Activated CD4-positive, alpha-beta T cell treated with anti-CD3 and anti-CD28 coated beads, Interleukin-2, amount 50 U/mL, for 4 hours (primary cell): ENCODE measurements at places on chromosomes 2 and 18.

GRCh38 chr2:37625796-37626571 is 45.5 kb downstream of the CDC42EP3 start:
- peak; percentile 61 for DNase-seq

- DNase-seq: no peak
These were observed 31.3 kb upstream of the C1D start for GRCh38 chr2:68094111-68094510.

- no peak for DNase-seq
These were observed at the start of gene GREB1L for GRCh38 chr18:21242141-21242779. GREB1L (plus strand) TSS chr18:21242232; CDS start chr18:21383519, 141,287 bp downstream.

- no peak for DNase-seq
These were observed at the start of gene C2orf80 for GRCh38 chr2:208189810-208190503. C2orf80 (minus strand) TSS chr2:208190030; CDS start chr2:208186986, 3,044 bp downstream.

- DNase-seq: no peak
These were observed 743.7 kb upstream of the HS6ST1 start for GRCh38 chr2:129062146-129062912.

DNA sequence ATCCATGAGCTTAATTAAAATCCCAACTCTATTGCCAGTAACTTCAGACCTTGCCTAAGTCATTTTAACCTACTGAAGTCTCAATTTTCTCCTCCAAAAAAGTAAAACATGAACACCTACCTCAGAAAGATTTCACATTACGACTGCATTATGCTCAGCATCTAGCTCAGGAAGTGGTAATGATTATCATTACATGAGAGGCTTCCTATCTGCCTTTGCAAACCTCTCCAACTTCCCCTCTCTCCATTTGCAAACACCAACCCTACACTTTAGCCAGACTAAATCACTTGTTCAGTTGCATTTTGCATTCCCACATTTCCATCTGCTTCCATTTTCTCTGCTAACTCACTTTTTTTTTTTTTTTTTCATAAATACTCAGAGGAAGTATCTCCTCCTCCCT is 6.8 kb downstream of the SLC38A11 start:
- no peak for DNase-seq

DNA sequence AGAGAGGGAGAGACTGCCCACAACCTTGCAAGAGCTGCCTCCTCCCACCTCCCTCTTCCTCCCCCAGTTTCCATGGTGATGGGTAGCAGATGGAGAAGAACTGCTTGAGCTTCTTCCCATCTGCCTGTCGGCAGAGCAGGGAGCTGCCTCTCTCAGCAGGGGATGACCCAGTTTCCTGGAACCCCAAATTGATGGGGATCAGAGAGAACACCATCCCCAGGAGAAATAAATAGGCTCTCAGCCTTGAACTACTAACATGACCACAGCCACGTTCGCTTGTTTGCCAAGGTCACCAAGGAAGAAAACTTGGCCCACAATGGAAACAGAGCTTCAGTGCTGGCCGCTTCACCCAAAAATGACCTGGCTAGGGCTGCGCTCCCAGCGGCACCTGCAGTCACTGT is 82.2 kb downstream of the ADD2 start:
- DNase-seq: no peak

- no peak for DNase-seq
These were observed 98.9 kb upstream of the OTOS start for GRCh38 chr2:240239325-240239724.

- no peak for DNase-seq
These were observed 31.2 kb upstream of the GALM start for GRCh38 chr2:38634684-38635083.

DNA sequence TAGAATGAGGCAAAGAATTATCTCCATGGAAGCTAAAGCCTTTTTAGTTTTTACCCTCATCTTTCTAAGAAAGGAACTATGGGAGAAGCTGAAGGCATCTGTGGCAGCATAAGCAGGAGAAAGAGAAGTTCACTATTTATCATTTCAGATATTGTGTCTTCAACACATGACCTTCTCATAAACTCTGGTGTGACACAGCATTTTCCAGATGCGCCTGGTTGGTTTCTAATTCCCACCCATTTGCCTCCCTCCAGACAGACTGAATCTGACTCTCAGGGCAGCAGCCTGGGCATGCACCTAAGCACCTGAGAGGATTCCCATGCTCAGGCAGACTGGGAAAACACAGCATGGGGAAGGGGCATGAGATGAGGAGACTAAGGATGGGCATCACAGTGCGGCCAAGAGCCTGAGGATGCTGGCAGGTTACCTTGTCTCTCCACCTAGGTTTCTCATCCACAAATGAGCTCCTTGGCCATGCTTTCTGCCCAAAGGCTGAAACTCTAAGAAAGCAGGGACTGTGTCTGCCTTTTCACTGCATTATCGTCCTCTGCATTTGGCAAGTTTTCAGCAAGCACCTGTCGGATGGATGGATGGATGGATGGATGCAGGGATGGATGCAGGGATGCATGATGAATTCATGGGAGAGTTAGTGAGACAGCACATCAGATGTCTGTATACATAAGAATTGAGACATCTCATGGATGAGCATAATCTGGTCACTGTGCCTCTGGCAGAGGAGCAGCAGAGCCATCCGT is 28.8 kb upstream of the SULT1C4 start:
- no peak for DNase-seq

- DNase-seq: no peak
These were observed 78.3 kb downstream of the CMPK2 start for GRCh38 chr2:6787376-6787775.
